ENCODE measurements at places on chromosomes 3 and 15.

GRCh38 chr3:113560831-113561623 lies 28.7 kb downstream of the SIDT1 start:
- no peak for DNase-seq

DNA sequence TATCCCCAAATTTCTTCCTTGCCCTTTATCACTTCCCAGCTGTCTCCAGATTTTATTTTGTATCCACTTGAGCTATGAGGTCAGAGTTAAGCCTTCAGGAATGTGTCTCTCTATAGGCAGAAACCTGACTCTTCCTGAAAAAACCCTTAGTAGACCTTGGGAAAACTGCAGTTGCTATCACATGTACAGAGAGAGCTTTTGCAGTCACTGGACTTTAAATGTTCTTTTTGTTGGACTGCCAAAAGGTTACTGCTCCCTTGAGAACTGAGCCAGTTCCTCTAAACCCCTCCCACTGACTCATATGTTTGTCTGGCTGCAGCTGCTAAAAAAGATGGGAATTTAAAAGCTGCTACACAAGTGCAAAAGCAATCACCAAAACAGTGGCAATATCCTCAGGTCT lies 169.1 kb upstream of the CCDC54 start:
- DNase-seq = peak; percentile 1

- no peak for DNase-seq
These were observed 38.8 kb downstream of the SPG21 start for GRCh38 chr15:64950888-64951287.

DNA sequence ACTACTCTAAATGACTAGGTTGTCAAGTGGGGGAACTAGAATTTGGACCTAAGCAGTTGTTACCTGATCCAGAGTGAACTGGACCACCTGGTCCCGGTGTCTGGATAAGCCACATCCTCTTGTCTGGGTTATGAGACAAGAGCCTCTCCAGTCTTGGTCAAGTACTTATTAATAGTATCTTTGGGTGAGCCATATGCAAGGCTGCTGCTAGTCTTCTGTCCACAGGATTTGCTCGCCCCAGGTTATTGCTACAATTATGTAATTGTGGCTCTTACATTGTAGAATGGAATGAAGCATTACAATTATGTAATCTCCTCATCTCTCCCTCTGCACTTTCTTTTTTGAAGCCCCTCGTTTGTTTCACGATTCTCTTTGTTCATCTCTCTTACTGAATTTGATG lies 24.0 kb upstream of the AGBL1 start:
- DNase-seq = no peak

- no peak for DNase-seq
These were observed 467.0 kb downstream of the FGF12 start for GRCh38 chr3:192260116-192261010.

GRCh38 chr3:33131331-33132018 lies 17.7 kb downstream of the CRTAP start:
- peak; percentile 5 for DNase-seq

GRCh38 chr15:61396235-61396919 lies 167.3 kb upstream of the RORA start:
- no peak for DNase-seq

DNA sequence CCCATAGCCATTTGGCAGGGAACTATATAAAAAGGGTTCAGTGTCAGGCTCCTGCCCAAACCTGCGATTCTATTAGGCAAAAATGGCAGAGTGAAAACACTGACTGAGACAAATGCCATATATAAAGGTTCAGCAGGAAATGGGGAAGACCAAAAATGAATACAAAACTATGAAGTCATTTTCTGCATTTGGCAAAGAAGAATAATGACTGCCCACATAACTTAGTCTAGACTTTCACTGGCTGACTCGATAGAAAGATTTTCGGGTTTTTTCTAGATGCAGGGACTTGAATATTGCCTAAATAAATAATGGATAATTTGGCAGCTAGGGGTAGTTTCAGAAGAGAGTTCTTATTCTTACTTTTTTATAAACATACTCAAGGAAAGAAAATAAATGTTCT lies 178.0 kb downstream of the TPRG1 start:
- no peak for DNase-seq

- DNase-seq = no peak
These were observed 65.2 kb downstream of the SMAD6 start for GRCh38 chr15:66767240-66767659.

DNA sequence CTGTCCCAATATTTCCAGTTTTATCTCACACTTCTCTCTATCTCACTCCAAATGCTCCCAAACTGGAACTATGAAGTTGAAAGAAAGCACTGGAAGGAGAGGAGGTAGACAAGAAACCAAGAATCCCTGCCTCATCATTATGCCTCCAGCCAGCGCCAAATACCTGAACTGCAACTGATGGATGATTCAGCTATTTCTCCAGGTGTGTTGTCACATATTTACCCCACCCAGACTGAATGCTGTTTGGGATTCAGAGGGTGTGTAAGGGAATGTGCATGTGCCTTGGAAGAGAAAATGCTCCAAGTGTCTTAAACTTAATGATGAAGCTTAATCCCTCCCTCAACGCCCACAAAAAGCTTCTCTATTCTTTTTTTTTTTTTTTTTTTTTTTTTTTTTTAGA lies 269.5 kb upstream of the ATP11B start:
- DNase-seq = no peak

GRCh38 chr3:106820726-106821362 lies 556.4 kb upstream of the CCDC54 start:
- DNase-seq = no peak

DNA sequence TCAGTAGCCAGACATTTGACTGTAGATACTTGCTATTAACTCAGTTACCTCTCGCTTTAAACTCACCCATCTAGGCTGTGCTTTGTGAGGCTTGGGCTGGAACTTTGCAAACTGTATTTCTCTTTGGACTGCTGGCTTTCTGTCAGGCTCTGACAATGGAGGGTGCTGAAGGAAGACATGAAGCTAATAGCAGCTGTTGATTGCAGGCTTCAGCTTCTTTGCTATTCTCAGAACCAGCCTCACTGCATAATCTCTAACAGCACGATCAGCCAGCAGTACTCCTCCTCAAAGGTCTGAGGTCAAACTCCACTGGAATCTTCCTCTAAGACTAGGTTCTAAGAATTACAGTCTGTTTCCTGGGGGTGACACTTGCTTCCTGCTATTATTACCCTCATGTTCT lies 295.6 kb downstream of the ZBBX start:
- DNase-seq = no peak

DNA sequence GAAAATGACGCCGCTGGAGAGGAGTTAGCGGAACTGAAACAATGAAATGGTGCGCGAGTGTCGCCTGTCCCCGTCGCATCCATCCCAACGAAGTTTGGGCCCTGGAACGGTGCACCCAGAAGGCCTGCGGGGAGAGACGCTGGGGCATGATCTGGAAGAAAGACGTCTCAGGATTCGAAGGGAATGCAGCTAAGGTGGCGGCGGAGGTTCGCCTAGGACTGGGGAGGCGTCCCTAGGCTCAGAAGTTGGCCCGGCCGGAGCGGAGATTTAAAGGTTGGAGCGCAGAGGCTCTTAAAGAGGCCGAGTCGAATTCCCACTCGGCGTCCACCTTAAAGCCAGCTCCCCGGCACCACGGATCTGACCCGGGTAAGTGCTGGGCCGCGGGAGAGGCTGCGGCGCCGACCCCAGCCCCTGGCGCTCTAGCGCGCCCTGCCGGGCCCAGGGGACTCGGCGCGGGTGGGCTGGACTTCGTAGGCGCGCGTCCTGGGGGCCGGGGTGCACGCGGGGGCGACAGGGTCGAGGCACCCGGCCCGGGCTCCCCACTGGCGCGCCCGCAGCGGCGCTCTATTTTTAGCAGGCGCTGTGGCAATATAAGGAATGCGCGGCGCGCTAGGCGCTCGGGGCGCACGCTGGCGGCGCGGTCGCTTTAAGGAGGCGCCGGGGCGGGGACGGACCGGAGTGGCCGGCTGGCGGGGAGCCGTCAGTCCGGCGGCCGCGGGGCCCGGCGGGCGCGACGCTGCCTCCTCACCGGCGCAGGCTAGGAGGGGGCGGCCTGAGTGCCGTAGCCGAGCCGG lies at the start of gene MRAS:
MRAS (plus strand) TSS at position 620 of the 794 bp plus-strand sequence. CDS start 24,305 bp downstream, outside the sequence.
- peak; percentile 64 for DNase-seq

GRCh38 chr3:13152826-13153710 lies 79.8 kb upstream of the IQSEC1 start:
- DNase-seq = no peak

GRCh38 chr3:116057400-116058006 lies 387.8 kb downstream of the LSAMP start:
- DNase-seq = no peak

DNA sequence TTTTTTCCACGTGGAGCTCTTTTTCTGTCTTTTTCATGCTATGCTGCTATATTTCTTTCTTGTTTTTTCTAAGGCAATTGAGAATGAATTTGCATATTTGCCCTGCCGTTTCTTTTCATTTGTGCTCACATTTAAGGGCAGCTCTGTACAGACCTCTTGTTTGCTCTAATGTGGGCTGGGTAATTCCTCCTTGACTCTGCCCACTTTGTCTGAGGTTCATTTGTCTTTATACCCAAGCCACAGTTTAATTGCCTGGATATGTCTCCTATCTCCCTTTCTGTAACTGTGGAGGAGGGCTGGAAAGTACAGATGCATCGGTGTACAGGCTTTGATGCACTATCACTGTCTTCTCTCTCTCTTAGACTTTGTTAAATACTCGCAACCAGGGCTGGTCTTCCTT lies 195.9 kb downstream of the EPHB1 start:
- no peak for DNase-seq

DNA sequence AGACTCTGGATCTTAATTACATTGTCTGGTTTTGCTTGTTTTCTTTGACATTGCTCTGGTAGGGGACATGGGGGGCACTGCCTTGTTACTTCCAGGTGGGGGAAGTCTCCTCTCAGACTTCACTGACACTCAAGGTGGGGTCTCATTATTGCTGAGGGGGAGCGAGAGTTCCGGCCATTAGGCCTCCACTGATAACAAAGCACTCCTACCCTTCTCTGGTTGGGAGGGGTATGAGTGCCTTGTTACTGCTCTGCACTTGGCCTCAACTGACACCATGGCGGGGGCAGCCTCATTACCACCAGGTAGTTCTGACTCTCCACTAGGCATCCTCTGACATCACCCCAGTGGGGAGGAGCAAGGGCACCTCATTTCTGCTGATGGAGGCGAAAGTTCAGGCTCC lies 25.7 kb downstream of the SH3GL3 start:
- no peak for DNase-seq

- DNase-seq = no peak
These were observed 59.1 kb downstream of the CORO2B start for GRCh38 chr15:68637767-68638404.

DNA sequence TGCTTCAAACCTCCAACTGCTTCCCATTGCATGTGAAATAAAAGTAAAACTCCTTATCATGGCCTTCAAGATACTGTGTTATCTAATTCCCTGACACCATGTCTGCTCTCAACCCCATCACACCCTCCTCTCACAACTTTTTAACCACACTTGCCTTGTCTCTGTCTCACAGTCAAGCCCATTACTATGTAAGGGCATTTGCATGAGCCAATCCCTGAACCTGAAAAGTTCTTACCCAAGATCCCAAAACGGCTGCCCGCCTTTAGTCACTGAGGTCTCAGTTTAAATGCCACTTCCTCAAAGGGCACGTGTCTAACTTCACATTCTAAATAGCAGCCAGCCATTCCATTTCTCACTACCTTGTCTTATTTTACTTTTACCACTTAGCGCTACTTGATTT lies 83.1 kb downstream of the SST start:
- no peak for DNase-seq

- no peak for DNase-seq
These were observed 12.6 kb downstream of the LIMD1 start for GRCh38 chr3:45606991-45607712.

DNA sequence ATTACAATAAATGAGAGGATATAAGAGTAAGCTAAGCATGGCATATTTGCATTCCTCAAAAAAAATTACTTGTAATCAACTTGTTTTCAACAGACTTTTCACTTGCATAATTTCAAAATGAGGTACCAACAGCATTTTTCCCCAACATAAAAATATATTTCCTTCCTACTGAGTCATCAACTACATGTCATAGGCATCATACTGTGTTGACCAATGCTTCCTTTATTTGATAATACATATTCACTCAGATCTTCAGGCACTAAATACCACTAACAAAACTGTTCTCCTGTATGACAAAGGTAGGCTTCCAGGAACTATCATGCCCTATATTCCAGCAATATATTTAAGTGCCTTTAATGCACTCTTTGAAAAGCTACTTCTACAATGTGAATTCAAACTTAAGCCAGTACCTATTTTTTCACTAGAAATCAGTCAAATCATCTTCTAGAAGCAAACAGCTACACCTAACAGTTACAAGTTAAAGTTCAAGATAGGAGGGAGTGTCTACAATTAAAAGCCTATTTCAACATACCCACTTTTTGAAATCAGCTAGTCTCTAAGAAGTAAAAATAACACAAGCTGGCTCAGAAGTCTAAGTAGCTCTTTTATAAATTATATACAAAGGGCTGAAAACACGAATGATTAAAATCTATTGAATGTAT lies 11.3 kb downstream of the ADAM10 start:
- no peak for DNase-seq

DNA sequence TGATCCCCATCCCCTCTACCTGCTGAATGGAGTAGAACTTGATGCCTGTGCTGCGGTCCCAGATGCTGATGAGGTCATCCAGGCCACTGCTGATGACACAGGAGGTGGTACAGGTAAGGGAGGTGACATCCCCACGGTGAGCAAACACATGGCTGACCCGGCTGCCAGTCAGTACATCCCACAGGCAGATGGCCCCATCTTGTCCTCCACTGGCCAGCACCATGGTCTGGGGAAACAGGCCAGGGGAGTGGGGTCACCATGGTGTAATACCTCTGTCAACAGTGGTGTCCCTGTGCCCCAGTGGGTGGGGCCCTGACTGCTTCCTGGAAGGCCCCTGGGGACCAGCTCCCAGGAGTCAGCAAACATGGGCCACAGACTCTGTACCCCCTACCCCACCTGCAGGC lies 33.3 kb downstream of the PTPN23 start:
- no peak for DNase-seq

- no peak for DNase-seq
These were observed 121.3 kb downstream of the RPLP1 start for GRCh38 chr15:69573815-69574475.

DNA sequence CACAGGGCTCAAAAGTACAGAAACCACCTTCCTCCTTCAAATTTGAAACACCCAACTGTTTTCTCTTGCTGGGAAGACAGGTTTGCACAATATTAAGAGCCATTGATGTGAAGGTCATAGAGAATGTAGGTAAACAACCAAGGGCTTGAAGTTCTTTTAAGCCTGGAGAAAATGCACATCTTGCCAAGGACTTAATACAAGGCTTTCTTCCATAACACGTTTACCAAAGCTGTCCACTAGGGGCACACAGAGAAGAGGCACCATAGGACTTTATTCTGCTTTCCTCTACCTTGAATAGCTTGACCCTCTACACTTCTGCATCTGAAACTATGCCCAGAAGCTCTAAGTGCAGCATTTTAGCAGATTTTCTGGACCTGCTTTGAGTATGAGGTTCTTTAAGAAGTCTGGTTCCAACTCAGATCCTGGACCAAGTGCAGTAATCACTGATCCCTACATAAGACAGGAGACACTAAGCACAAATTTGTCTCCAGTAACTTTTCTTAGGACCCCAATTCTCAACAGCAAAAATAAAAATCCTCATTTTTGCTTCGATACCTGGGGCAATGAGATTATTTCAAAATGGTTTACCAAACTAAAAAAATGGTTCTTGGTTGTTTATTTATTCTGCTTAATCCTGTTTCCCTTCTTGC lies 138.0 kb downstream of the FBN1 start:
- DNase-seq = peak; percentile 3

Data from NCI-H1930 (cell line).